ENCODE measurements at places on chromosomes 7 and 10.

DNA sequence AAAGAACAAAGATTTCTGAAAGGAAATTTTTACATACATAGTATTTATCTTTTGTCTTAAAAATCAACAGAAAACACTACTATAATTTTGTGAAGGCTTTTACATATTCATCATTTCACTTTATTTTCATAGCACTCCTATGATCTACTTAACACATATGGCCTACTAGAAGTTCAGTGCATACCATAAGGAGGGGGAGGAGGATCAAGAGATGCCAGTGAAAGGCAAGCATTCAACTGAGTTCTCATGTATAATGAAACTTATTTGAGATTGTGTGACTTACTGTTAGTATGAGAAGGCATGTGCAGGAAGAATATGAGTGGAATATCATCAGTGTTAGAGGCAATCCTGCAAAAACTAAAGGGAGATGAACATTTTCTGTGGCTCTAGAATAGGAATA lies 10.6 kb downstream of the BRAF start:
- no peak for DNase-seq

DNA sequence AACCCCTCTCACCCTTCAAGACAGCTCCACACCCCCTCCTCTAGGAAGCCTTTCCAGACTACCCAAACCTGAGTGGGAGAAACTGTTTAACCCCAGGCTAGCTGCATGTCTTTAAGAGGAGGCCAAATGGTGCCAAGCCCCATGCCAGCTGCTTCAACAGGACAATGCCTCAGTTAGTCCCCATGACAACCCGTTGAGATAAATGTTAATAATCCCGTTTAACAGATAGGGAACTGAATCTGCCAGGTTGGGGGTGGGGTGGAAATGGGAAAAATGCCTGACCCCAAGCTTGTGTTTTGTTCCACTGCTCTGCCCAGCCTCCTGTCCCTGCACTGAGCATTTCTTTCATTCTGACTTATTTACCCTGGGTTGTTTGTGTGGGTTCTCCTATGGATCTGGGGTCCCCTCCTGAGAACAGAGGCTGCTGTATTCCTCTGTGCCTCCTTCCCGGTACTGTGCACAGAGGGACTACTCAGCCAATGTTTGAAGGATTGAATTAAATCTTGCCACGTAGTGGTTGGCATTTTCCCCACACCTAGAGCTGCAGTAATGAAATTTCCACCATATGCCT lies 452.6 kb upstream of the ZMIZ1 start:
- no peak for DNase-seq

DNA sequence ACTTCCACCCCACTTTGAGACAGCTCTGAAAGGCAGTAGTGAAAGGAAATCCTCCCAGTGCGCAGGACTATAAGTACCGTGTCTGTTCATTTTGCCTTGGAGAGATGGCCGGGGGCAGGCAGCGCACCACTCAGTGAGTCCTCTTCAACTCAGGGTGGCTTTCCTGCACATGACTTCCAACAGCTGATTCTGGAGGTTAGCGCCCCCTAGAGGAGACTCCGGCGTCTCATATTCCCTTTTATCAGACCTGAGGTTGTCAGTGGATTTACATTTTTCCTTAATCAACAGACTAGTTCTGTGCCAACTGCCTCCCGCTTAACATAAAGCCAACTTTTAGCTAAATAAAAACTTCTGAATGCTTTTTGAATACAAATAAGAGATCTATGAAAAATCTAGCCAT lies 101.0 kb downstream of the HERPUD2 start:
- DNase-seq: no peak

DNA sequence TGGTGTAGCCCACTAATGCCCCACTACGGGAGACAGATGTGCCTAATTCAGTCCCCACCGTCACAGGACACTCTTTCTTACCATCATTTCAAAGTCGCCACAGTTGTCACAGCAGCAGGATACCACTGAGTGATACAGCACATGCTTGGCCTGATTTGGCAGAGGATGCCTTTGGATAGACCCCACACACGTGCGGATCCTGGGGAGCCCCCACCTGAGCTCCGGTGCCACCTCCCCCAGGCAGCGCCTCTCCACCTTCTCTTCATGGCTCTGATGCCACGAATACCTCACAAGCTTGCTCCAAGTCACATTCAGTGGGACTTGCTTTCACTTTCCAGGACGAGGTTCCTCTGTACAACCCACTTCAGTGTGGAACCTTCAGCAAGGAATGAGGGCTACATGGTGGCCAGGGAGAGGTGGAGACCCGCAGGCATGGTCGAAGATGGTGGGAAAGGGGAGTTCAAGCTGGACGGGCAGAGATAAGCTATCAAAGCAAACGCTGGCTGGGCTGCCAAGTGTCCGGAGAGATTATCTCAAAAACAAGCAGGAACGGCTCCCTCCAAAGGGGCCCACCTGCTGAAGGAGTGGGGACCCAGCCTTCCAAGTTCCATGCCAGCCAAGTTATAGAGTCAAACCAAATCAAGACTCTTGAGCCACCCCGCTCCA lies 107.4 kb downstream of the ZRANB1 start:
- no peak for DNase-seq

DNA sequence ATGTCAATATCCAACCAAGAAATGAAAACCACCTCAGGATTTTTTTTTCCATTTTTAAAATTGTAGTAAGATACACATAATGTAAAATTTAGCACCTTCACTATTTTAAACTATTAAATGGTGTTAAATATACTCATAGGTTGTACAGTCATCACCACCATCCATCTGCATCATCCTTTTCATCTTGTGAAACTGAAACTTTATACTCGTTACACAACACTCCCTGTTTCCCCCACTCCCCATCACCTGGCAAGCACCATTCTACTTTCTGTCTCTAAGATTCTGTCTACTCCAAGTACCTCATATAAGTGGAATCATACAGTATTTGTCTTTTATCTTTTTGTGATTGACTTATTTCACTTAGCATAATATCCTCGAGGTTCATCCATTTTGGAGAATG lies 335.2 kb upstream of the NPSR1 start:
- DNase-seq: no peak

DNA sequence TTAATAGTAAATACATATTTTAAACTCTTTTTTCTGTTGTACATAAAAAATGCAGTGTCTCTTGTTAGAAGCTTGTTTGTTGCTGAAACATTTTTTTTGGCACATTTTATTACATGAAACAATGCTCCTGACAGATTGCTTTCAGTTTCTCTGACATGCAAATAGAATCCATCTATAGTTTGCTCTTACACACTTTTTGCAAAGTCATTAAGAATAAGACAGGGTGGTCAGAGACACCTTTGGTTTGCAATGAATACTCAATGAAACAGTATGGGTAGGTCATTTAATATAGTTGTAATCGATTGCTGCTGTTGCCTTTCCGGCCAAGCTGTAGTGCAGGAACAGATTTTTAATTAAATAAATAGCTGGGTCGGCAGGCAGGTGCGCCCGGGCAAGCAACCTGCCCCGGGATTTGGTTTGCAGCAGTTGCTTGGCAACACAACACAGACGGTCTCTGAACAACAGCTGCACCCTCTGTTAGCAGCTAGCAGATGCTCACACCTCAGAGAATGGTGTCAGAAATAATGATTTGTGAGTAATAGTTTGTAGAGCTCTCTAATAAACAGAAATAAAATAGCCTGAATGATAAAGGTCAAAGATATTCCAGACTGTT lies 115.7 kb upstream of the CACNA2D1 start:
- peak; percentile 65 for DNase-seq

DNA sequence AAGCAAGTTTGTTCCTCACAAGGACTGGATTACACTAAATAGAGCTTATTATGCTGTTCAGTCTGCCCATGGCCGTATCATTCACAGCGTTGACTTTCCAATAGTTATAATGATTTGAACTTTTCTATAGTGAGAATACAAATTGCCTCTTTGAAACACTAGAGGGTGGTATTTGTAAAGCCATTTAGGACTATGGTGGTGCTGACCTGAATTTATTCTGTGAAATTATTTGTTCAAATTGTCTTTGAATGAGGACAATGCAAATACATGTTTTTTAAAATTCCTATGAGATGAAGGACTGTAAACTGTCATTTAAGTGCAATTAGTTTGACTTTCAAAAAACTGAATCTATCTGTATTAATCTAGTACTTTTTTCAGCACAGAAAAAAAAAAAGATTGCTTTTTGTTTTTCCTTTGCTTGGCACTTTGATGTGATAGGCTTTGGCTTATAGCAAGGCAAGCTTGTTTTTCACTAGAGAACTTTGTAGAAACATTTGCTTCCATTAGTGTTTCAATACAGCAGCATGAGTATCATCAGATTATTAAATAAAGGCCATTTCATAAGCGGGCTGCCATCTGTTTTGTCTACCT lies 122.7 kb upstream of the TMEM229A start:
- DNase-seq: no peak
